Cardiac atrium fibroblast (primary cell): ENCODE measurements at places on chromosomes 3 and 15. TPM values are rescaled to one million over a fixed set of nuclear protein-coding genes. Genes with fewer than 3 reads are reported as not detected.

Gene TGM5
- not detected in 2 replicates for total RNA-seq

Gene DNAJC13
- total RNA-seq, result 25.1 and 27.7 TPM in 2 replicates

Gene ZPLD1
- total RNA-seq, result not detected in 2 replicates

Gene GCNT3
- total RNA-seq, result not detected in 2 replicates

Gene ACKR2
- not detected in 2 replicates for total RNA-seq
